ENCODE measurements at places on chromosomes 3 and 15.

GRCh38 chr3:73144276-73144675 is 82.8 kb downstream of the EBLN2 start:
- no peak for DNase-seq

DNA sequence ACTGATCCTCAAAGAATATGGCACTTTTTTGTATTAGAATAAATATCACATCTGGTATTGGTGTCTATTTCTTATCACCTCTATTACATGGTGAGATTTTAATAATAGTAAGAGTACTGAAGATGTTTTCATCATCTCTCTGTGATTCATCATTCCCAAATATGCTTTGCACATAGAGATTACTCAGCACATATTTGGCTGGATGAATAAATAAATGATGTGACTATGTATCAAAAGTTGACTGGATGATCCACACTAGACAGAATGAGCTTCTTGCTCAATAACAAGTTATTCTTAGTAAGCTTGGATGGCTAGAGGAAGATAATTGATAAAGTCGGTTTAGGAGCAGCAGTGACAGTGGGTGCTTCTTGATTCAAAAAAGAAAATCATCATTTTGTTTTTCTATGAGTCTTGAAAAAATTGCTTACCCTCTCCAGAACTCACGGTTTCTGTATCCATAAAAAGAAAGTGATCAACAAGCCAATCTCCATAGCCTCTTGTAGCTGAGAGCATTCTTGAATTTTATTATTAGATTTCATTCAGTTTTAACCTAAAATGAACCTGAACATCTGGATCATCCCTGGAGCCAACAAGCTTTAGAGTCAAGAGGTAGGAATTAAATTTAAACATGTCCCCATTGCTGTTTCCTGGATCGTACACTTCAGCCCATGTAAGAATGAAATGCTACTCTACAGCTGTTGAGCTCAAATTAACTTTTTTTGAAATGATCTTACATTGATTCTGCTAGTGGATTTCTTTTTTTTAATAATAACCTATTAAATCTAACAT is 104.8 kb upstream of the OSTN start:
- DNase-seq = no peak

DNA sequence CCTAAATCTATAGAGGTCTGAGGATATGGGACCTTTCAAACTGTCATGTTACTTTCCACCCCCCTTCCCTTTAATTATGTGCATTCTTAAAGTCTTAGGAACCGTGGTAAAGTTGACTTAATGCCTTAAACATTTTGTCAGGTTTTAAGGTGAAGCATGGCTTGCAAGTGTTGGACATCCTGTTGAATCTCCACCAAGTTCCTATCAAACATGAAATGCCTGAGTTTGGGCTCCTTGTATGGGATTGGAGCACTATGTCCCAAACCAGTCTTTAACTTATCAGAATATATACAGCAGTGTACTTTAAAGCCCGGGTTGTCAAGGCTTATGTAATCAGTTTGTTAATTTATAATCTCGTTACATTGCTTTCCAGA is 1.1 kb downstream of the SNRK start:
- DNase-seq = no peak

- no peak for DNase-seq
Observed at GRCh38 chr3:193901007-193901406, 234.9 kb upstream of the HES1 start.

DNA sequence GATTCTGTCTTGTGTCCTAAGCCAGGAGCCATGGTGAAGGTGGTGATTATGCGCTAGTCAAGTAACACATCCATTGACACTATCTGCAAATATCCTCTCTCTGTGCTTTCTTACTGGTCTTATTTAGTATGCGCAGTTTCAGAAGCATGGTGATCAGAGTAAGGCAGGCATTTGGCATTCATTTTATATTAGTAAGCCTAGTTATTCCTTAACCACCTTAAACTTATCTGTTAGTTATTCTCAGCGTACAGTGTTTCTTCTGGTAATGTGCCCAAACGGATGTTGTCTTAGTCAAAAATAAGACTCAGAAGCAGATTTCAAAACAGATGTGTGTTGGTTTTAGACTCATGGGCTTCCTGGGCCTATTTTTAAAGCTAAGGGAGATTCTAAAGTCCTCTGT is 329.2 kb downstream of the GRM7 start:
- no peak for DNase-seq

DNA sequence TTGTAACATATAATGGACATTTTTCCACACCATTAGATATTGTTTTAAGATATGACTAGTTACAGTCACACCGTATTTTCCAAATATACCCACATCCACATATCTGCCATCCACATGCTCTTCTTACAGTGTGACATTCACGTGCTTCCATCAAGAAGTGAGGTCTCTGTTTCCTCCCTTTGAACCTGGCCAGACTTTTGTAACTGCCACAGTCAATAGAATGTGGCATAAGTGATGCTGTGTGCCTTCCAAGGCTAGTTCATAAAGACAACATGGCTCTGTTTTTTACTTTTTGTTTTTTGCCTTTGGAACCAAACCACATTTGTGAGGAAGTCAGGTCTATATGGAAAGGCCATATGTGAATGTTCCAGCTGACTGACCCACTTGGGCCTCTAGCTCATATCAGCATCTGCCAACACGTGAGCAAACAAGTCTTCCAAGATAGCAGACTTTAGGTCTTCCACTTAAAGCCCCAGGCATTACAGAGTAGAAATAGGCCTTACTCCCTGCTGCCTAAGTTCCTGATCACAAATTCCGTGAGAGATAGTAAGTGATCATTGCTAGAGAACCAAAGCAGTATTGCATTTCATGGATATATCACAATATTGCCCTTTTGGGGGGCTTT is 27.1 kb downstream of the EIF1B start:
- no peak for DNase-seq

Data from NCI-H524 (cell line).